GM10248 (cell line): ENCODE measurements at places on chromosomes 3 and 15.
A peak's percentile ranks its signal among the peaks of the same experiment; 100 is the strongest.

DNA sequence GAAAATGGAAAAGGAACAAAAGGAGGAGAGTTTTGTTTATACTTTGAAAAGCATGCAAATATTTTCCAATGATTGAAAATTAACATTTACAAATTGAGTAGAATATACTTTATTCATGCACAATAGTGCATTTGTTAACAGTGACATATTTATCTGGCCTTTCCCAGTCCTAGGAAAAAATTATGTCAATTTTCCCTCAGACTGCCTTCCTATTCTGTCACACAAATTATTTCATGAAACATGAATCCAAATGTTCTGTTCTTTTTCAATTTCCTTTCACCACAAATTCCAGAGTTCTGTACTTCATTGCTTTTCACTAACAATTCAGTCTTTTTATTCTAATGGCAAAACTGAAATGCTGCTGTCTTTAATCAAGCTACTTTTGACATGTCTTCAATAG lies 945.1 kb downstream of the ROBO1 start:
- DNase-seq: no peak

- no peak for DNase-seq
Measured at GRCh38 chr3:10929978-10930665, 62.4 kb upstream of the SLC6A1 start.

DNA sequence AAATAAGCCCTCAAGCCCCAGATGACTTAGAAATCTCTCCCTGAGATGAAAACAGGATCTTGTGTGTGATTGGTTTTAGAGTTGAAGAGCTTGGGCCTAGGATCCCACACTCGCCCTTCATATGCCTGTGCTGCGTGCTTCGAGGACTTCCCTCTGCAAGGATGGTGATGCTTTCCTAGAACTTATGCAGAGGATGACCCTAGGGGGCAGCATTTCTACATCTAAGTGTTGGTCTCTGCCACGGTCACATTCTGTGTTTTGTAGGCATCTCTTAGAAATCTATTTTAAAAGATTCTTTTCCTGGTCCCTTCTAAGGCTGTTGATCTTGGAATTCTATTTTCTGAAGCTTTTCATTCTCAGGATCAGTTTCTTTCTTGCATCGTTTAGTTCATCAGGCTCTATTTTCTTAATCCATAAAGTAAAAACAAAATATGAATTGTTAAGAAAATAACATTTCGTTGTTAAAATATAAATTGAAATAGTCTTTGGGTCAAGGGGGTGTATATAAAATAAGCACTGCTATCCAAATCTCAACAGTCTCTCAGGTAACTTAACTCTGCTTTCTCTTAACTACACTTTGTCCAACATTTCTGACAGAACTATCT lies 45.7 kb downstream of the WDR76 start:
- DNase-seq: peak; percentile 32

DNA sequence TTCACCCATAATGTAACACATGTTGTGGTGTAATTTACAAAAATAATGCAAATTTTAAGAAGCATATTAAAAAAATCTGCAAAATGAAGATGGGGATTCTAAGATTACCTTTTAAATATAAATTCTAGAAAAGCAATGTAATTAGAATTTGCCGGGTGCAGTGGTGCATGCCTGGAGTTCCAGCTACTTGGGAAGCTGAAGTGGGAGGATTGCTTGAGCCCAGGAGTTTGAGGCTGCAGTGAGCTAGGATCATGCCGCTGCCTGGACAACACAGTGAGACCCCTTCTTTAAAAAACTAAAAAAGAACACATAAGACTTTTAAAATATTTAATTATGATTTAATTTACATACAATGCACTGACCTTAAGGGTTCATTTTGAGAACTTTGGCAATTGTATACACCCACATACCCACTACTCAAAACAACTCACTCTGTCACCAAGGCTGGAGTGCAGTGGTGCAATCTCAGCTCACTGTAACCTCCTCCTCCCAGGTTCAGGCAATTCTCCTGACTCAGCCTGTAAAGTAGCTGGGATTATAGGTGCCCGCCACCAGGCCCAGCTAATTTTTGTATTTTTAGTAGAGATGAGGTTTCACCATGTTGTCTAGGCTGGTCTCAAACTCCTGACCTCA lies 134.0 kb upstream of the TBL1XR1 start:
- no peak for DNase-seq

DNA sequence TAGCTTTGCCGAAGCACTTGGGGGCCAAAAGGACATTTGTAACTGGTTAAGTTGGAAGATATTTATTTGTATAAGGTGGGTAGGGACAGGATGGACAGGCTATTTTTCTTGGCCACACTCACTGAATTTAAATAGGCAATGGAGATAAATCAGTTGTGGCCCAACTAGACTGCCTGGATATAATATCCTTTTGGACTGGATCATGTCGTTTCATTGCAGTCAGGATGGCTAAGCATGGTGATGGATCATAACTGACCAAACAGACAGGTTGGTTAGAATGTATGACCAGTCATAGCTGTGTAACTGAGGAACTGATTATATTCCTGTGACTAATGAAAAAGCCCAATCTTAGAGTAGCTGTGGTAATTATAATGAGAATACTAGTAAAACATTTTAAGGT lies 284.0 kb downstream of the LPP start:
- no peak for DNase-seq

DNA sequence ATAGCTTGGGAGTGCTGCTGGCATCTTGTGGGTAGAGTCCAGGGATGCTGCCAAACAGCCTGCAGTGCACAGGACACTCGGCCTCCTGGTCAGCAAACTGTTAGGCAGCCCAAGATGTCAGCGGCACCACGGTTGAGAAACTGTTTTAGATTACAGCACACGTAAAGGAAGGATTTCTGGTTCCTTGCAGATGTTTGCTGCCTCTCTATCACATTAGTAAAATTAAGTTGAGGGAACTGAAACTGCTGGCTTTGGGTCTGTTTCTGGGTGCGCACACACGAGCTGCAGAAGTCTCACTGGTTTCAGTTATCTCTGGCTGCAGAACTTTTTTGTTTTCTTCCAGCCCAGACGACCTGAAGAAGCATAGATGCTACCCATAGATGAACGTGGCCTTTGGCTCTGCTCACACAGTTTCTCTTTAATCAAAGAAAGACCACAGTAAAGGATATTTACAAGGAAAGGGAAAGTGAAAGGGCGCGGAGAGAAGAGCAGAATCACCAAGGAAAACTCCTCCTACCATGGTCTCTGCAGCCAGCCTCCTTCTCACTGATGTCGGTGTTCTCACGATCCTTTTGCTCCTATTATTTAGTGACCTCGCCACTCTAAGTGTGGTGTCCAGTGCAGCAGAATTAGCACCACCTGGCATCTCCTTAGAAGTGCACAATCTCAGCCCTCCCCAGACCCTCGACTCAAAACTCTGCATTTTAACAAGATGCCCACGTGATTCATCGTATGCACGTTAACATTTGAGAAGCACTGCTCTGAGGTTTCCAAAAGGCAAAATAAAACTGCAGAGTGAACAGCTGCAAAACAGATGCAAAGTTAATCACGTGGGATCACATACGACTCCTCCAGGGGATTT lies 50.6 kb upstream of the AKAP13 start:
- peak; percentile 76 for DNase-seq

DNA sequence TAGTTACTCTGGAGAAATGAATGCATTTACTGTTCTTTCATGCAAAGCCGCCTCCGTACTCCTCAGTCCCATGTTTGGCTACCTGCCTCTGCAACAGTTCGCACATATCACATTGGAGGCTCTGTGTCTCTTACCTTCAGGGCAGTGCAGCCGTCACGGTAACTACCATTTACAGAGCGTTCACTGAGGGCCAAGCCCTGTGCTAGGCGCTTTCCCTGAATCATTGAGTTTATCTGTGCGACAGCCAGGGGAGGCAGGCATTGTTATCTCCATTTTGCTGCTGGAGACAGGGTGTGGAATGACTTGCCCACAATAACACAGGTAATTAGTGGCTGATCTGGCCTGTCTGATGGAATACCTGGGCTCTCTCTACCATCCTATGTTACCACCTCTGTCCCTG lies 115.0 kb downstream of the THSD4 start:
- no peak for DNase-seq

DNA sequence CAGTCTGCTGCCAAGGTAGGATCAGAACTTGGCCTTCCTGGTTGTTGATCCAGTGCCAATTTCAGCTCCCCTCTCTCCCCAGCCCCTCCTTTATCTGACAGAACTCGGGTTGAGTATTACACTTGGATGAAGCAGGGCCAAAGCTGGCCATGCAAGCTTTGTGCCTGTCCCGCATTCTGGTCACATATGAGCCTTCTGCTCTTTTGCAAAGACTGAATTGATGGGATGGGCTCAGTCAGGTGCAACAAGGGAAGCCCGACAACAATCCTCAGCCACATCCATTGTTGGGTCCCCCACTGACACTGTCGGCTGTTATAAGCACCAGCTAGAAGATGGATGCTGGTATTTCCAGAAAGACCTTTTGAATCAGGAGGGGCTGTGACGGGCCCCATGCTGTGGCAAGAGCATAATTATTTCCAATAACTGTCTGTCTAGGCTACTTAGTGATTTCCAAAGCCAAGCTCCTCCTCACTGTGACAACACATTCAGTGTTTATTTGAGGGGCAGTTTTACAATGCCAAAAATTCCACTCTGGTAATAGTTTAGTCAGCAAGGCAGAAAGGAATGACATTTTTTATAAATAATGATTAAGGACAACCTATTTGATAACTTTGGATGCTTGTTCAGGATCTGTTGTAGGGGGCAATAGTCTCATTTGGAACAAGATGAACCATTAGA lies 146.8 kb upstream of the FRMD4B start:
- no peak for DNase-seq
